Tibial nerve (tissue), 4 donors: ENCODE measurements at places on chromosomes 4 and X. TPM values are rescaled to one million over a fixed set of nuclear protein-coding genes. Genes with fewer than 3 reads are reported as not detected.

DNA sequence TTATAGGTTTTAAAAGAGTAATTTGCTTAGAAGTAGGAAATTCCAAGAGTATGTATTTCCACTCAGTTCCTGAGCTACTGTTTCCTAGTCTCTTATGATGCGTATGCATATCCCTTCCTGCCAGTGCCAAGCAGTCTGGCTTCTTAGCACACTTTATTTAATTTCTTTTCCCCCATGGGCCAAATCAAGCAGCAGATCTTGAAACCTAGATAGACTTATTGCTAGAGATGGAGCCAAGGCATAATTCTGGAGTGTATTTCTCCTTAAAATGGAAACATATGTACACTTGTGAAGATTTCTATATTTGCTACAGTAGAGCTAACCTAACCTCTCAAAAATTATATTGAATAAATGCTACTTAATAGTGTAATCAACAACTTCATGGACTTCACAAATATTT is 2337.6 kb downstream of the PCDH7 start:
- no peaks in the 10 kb centered on the region for H3K4me1 ChIP-seq
- no peak for DNase-seq
- no peaks in the 10 kb centered on the region for H3K27me3 ChIP-seq
- H3K27ac ChIP-seq = no peak overlapping the region
- H3K36me3 ChIP-seq = no peaks in the 10 kb centered on the region

DNA sequence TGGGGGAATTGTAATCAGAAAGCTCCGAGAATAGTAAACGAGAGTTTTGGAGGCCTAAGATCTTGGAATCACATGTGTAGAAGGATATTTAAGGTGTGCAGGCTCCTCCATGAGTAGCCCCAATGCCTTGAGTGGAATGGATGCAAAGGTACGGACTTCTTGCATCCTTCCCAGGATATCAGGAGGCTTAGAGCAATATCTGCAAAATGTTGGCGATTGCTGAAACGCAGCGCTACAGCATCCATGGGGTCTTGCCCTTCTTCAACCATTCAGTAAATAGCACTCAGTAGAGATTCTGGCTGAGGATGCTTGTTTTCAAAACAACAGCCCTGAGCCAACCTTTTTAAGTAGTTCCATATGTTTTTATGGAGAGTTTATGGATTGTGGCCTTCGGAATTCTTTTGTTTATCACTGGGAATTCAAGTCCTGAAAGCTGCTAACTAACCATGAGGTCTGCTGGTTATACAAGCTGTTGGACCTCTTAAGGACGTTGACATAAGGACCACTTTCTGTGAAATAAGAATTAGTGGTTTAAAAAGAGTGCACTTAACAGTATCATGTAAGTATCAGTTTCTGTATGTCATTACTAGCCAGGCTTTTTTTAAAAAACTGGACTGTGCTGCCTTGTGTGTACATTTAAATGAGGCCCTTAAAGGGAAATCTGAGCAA is 228.8 kb upstream of the PGRMC2 start:
- H3K36me3 ChIP-seq = no peaks in the 10 kb centered on the region
- H3K4me3 ChIP-seq = no peak overlapping the region
- H3K27ac ChIP-seq = peak overlapping the region; percentile 52

DNA sequence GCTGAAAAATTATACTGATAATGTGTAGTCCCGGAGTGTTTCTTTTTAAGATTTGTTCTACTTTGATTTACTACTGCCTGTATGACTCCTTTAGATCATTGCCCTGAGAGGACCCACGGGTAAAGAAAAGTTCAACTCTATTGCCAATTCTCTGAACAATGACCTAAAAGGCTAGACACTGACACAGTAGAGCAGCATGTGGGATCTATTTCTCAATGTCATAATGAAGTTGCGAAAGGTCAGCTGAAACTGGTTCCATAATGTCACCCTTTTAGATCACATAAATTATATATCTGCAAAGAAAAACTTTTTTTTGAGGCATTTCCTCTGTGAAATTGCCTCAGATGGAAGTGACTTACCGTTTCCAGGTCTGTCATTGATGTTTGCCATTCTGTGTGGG is 67.4 kb downstream of the GLRB start:
- H3K4me3 ChIP-seq = no peak overlapping the region
- no peaks in the 10 kb centered on the region for H3K27me3 ChIP-seq
- H3K27ac ChIP-seq = no peak overlapping the region
- H3K36me3 ChIP-seq = no peaks in the 10 kb centered on the region

- DNase-seq = no peak
- H3K27ac ChIP-seq = no peak overlapping the region
- H3K4me1 ChIP-seq = no peaks in the 10 kb centered on the region
- H3K36me3 ChIP-seq = no peaks in the 10 kb centered on the region
- H3K27me3 ChIP-seq = no peaks in the 10 kb centered on the region
Observed at GRCh38 chr4:31416498-31416897, 696.3 kb downstream of the PCDH7 start.

GRCh38 chrX:45230410-45230809 is 29.7 kb upstream of the DIPK2B start:
- no peaks in the 10 kb centered on the region for H3K36me3 ChIP-seq
- H3K4me3 ChIP-seq = no peak overlapping the region
- H3K27me3 ChIP-seq = no peaks in the 10 kb centered on the region
- DNase-seq = no peak
- no peaks in the 10 kb centered on the region for H3K4me1 ChIP-seq
- H3K27ac ChIP-seq = no peak overlapping the region

- H3K27ac ChIP-seq = no peak overlapping the region
- H3K4me1 ChIP-seq = no peaks in the 10 kb centered on the region
- no peaks in the 10 kb centered on the region for H3K36me3 ChIP-seq
- no peaks in the 10 kb centered on the region for H3K27me3 ChIP-seq
Observed at GRCh38 chr4:78220283-78220682, 163.2 kb downstream of the FRAS1 start.

DNA sequence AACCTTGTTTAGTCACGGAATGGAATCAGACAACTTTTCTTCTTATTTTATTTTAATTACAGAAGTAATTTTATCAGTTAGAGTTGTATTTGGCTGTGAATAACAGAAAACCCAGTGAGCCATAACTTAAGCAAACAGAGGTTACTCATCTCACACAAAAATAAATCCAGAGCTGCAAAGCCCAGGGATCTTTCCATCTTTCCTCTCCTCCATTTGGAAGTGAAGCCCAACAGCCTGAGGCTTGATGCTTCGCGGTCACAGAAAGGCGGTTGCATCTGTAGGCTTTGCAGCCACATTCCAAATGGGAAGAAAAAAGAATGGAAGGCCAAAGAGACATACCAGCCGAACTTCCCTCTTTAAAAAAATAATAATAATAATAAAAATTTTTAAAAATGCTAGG is 22.6 kb downstream of the CHRNA9 start:
- no peaks in the 10 kb centered on the region for H3K4me1 ChIP-seq
- H3K27ac ChIP-seq = no peak overlapping the region
- H3K27me3 ChIP-seq = no peaks in the 10 kb centered on the region
- H3K36me3 ChIP-seq = no peaks in the 10 kb centered on the region
- no peak overlapping the region for H3K4me3 ChIP-seq
- no peak for DNase-seq

DNA sequence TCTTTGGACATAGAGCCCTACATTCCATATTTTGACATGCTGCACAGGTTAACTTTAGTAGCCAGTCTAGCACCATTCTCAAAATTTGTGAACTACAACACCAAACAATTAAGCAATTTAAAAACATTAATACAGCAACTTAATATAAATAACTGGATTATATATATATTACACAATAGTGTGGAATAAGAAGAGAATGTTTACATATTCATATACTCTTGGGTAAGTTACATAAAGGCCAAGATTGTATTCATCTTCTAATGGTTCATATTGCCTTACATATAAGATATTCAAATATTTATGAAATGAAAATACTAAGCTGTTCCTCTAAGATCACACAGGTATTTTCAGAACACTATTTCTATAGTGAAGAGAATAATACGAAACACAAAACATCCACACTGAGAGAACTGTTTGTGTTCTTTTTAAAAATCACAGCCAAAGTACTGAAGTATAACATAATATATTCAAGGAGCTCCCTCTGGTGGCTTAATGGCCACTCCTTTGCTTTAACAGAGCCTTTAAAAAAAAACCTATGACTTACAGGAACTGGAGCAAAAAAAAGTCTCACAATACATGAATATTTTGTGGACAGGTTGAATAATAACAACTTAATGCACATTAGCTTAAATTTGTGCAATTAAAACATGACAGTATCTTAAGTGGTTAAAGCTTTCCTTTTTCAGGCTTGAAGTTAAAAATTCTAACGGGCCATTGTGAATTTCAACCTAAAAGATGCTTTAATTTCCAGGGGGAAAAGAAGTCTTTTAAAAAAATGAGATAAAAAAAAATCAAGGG is 46.2 kb downstream of the NEK1 start:
- no peak overlapping the region for H3K27ac ChIP-seq
- no peak overlapping the region for H3K4me3 ChIP-seq
- peaks cover 21% of the 10 kb centered on the region for H3K4me1 ChIP-seq
- H3K36me3 ChIP-seq = no peaks in the 10 kb centered on the region
- no peak for DNase-seq

- no peaks in the 10 kb centered on the region for H3K27me3 ChIP-seq
- no peak overlapping the region for H3K4me3 ChIP-seq
- DNase-seq = no peak
- H3K4me1 ChIP-seq = no peaks in the 10 kb centered on the region
- H3K27ac ChIP-seq = no peak overlapping the region
- H3K36me3 ChIP-seq = no peaks in the 10 kb centered on the region
Observed at GRCh38 chr4:176563591-176563990, 229.1 kb downstream of the VEGFC start.

DNA sequence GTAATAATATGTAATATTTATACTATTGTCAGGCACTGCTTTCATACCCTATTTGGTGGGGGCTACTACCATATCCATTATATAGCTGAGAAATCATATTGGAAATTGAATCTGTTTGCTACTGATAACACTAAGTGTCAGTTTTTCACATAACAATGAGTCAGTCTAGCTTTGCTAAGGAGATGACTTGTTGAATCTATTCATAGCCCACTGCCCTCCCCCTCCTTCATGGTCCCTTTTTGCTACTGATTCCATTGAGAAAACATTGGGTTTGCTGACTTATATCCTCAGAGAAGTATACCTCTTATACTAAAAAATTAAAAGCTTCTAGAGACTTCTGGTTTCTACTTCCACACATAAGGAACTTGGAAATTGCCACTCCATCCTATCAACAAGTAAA is 1898.4 kb downstream of the STIM2 start:
- no peak overlapping the region for H3K4me3 ChIP-seq
- H3K27ac ChIP-seq = no peak overlapping the region
- H3K27me3 ChIP-seq = no peaks in the 10 kb centered on the region
- H3K4me1 ChIP-seq = no peaks in the 10 kb centered on the region

- no peak overlapping the region for H3K27ac ChIP-seq
- DNase-seq = no peak
- no peaks in the 10 kb centered on the region for H3K36me3 ChIP-seq
- H3K27me3 ChIP-seq = no peaks in the 10 kb centered on the region
Observed at GRCh38 chr4:142703694-142704309, 142.3 kb downstream of the INPP4B start.

- DNase-seq = no peak
- no peaks in the 10 kb centered on the region for H3K36me3 ChIP-seq
- peak overlapping the region; percentile 55 for H3K4me3 ChIP-seq
- no peaks in the 10 kb centered on the region for H3K27me3 ChIP-seq
- peak overlapping the region; percentile 83 for H3K27ac ChIP-seq
- H3K4me1 ChIP-seq = no peaks in the 10 kb centered on the region
Observed at GRCh38 chrX:139204898-139205667, 325.5 kb upstream of the F9 start.

DNA sequence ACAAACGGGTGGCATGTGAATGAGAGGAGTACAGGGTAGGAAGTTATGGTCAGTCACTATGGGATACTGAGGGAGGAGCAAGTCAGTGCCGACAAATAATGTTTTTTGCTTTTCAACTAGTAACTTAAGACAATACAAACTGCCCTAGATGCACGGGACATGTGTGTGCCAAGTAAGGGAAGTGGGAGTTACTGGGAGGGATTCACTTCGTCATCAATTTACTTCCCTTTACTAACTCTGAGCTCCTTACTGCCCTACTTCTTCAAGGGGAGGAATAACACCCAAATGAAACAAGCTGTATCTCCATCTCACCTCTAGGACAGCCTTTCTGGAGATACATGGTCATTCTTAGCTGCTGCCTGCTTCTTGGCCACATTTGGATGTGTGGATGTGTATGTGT is 97.7 kb downstream of the DGKK start:
- no peak for DNase-seq
- H3K27me3 ChIP-seq = no peaks in the 10 kb centered on the region
- H3K4me3 ChIP-seq = no peak overlapping the region
- no peak overlapping the region for H3K27ac ChIP-seq
- H3K36me3 ChIP-seq = no peaks in the 10 kb centered on the region

DNA sequence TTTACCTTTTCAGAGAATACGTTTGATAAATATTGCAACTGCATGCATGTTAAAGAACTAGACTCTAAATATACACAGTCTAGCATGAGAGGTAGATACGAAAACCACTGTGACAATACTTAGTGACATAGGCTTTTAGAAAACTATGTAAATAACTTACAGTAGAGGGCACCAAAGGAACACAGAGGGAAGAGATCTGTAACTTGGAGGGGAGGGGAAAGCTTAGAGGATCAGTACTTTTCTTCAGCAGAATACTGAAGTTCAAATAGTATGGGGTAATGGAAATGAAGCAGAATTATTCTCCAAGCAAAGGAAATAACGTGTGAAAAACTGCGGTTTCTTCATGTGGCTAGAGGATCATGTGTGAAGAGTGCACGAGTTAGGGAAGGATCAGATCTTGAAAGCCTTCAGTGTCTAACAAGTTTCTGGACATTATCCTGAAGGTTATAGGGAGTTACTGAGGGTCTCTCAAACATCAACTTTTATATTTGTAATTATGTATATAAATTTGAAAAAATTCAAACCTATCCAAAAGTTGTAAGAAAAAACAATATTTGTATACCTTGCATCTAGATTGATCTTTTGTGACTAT is 264.3 kb downstream of the NPFFR2 start:
- no peaks in the 10 kb centered on the region for H3K27me3 ChIP-seq
- DNase-seq = no peak
- no peaks in the 10 kb centered on the region for H3K4me1 ChIP-seq
- no peaks in the 10 kb centered on the region for H3K36me3 ChIP-seq

GRCh38 chr4:1285790-1286553 is 3.7 kb upstream of the MAEA start:
- H3K27me3 ChIP-seq = no peaks in the 10 kb centered on the region
- H3K27ac ChIP-seq = no peak overlapping the region
- no peak overlapping the region for H3K4me3 ChIP-seq
- no peaks in the 10 kb centered on the region for H3K36me3 ChIP-seq
- no peak for DNase-seq

The ZNF330 gene
- total RNA-seq = 30.6 TPM

The TMEM129 gene
- 85.1 TPM for total RNA-seq

The H2BW2 gene
- total RNA-seq = not detected

The NPY2R gene
- not detected for total RNA-seq

The NXF2B gene
- not detected for total RNA-seq

The CCNB3 gene
- total RNA-seq = 0.60 TPM

The PDK3 gene
- 35.1 TPM for total RNA-seq

The SHISA3 gene
- 27.1 TPM for total RNA-seq

The HTR2C gene
- total RNA-seq = not detected

The TMPRSS11D gene
- not detected for total RNA-seq

The HSFX3 gene
- total RNA-seq = not detected
